ENCODE measurements at places on chromosomes 1 and 21.

GRCh38 chr1:185260611-185261010, 56.4 kb downstream of the IVNS1ABP start:
- DNase-seq = no peak

GRCh38 chr1:110636149-110636935, 30.2 kb upstream of the KCNA2 start:
- no peak for DNase-seq

- DNase-seq = no peak
Observed at GRCh38 chr1:117267232-117267774, 56.6 kb upstream of the VTCN1 start.

DNA sequence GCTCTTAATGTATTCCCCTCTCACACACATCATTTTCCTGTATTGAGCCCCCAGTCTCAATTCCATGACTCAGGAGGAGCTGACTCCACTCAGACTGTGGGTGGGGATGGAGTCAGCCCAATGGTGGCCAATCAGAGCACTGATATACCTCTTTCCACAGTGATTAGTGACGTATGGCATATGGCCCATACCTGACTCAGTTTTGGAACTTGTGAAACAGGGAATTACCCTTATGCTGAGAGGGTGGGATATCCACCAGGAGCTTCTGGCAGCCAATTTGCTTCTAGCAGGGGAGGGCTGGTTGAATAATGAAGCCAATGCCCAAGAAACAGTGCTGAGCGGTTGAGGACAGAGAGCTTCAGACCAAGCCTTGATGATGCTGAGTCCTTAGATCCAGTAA, 86.4 kb upstream of the SPATA6 start:
- no peak for DNase-seq

DNA sequence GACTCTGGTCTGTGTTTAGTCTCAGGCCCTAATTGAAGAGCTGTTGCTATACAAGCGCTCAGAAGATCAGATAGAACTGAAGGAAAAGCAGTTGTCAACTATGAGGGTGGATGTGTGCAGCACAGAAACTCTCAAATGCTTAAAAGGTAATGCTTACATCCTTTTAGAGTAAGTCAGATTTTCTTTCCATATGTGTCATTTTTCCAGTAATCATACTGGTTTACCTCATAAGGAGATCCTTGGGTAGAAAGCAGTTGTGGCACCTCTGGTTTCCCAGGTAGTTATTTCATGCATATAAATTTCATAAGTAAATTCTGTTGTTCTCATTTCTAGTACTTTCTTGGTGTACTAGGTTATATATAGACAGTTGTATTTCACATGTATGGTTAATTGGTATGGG, 43.0 kb upstream of the TARS2 start:
- no peak for DNase-seq

- no peak for DNase-seq
Observed at GRCh38 chr1:228316589-228317387, 89.8 kb downstream of the TRIM11 start.

Measured in HuH-7 (cell line).